ENCODE measurements at places on chromosomes 7 and 10.
A peak's percentile ranks its signal among the peaks of the same experiment; 100 is the strongest.

GRCh38 chr10:6592080-6592479, 12.0 kb upstream of the PRKCQ start:
- DNase-seq, result no peak

DNA sequence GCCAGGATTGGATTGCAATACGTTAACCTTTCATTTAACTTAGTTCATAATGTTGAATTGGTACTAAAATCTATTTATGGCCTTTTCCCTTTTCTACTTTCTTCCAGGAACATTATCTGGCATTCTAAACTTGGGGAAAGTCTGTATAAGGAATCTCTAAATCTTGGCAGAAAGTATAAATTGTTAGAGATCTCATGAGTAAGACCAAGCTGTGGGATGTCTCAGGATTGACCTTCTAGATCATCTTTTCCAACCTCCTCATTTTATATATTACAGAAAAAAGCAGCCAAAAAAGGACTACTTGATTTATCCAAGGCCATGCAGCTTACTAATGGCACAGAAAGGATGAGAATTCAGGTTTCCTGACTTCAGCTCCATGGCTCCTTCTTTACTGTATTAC, 598.3 kb downstream of the INHBA start:
- DNase-seq, result no peak

GRCh38 chr7:126302639-126303038, 950.1 kb downstream of the GRM8 start:
- no peak for DNase-seq

DNA sequence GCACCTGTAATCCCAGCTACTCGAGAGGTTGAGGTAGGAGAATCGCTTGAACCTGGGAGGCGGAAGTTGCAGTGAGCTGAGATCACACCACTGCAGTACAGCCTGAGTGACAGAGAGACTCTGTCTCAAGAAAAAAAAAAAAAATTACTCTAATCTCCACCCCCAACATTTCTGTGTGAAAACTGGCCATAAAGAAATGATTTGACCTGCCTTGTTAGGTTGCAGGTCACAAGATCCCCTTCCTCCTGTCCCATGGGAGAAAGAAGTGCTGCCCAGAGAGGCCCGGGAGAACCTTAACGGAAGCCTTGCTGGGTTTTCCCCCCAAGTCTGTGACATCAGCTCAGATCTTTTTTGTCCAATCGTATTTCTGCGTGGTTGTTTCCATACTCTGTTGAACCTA, 8.7 kb upstream of the CALHM1 start:
- no peak for DNase-seq

GRCh38 chr10:110312206-110312605, 7.5 kb upstream of the SMNDC1 start:
- DNase-seq, result no peak

DNA sequence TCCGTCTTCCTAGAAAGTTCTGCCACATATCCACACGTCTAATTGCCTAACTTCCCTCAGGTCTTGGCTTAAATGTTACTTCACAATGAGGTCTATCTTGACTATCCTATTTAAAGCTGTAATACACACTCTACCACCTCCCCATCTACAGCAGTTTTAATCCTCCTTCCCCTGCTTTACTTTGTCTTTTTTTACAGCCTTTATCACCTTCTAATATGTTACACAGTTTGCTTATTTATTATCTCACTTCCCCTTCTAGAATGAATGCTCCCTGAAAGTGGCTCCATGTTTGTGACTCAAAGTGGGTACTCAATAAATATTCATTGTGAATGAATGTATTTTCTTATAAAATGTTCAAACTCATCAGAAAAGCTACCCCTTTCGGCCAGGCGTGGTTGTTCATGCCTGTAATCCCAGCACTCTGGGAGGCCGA, 13.6 kb upstream of the MICU1 start:
- no peak for DNase-seq

DNA sequence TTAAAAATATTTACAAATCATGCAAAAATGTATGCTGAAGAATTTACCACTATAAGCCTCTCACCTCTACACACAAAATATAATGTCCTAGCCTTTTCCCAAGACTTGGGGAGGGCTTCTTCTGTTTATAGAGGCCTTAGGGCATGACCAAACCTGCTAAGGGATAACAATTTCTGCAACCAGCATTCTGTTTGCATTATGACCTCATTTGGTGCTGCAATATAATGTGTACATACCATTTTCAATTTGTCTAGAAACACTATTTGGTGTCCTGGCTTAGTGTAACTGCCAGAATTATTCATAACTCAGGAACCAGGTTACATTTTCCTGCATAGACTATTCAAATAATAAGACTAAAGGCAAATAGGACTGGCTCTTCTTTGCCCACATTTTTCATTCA, 446.6 kb upstream of the SORCS1 start:
- no peak for DNase-seq

DNA sequence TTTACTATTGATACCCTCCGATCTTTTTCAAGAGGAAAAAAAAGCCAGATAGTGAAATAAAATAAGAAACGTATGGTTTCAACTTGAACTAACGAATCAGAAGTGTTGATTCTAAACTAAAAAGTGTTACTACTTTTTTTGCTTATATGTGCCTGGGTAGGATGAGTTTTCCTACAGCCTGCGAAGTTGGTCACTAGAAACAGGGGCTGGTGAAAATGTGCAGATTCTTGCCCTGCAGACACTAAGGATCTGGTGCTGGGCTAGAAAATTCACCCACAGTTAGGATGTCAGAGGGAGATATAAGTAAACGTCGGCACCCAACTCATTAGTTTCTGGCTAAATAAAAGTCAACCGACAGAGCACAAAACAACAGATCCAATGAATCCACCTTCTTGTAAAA, 298.7 kb upstream of the NFE2L3 start:
- DNase-seq, result no peak

DNA sequence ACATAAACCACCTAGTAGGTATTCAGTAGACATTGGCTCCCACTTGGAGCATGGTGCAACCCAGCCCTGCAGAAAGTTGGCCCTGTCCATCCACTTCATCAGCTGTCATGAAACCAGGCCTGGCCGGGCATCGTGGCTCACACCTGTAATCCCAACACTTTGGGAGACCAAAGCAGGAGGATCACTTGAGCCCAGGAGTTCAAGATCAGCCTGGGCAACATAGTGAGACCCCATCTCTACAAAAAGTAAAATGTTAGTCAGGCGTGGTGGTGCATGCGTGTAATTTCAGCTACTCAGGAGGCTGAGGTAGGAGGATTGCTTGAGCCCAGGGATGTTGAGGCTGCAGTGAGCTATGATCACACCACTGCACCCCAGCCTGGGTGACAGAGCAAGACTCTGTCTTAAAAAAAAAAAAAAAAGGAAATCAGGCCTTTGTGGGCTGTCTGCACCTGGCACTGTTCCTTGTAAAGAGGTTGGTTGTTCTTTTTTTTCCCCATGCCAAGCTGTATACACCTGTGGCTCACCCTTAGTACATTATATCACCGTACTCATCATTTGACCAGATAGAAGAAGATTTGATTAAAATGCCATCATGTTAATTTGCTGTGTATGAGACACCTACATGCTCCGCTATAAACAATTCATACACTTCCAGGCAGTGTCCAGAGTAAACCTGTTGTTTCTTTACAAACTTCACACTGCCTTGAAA, 45.4 kb upstream of the GRID1 start:
- no peak for DNase-seq

GRCh38 chr10:28728366-28728765, 51.0 kb downstream of the BAMBI start:
- DNase-seq, result no peak

GRCh38 chr7:100080907-100081534, 502 bp downstream of the ZNF3 start:
- no peak for DNase-seq

DNA sequence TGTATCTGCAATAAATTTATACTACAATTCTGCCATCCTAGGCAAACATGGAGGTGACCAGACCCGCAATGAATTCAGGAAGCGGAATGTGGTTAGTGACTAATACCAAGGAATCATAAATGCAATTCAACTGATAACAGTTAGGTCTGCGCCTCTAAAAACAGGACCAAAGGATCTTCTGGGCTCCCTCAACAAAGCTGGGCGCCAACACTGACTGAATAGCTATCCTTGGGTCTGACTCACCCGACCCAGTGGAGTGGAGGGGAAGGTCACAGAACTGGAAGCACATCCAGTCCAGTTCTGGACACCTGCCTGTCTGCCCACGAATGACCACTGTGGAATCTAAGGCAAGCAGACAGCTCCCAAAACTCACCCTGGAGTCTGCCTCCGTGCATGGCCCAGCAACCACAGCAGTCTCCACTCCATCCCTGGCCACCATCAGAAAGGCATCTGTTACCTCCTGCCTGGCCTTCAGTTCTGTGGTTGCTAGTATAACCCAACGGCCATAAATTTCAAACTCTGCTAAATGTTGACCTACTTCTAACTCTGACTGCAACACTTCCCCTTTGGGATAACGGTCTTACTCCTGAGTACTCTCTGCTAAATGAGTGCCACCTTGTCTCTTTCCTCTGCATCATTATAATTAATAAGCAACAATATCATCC, 43.0 kb upstream of the DLX6 start:
- no peak for DNase-seq

DNA sequence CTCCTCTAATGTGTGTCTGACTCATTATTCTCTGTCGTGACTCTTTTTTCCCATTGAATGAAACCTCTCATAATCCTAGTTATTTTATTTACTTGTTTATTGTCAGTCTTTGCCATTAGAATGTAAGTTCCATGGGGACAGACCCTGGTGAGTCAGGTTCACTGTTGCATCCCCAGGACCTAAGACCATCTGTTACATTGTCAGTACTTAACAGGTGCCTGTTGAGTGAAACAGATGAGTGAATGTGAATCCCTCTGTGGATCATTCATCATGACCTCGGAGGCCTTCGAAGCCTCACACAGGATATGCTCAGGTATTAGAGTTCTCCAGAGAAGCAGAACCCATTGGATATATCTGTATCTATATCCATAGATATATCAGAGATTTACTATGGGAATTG, 120.1 kb downstream of the PFKFB3 start:
- no peak for DNase-seq

DNA sequence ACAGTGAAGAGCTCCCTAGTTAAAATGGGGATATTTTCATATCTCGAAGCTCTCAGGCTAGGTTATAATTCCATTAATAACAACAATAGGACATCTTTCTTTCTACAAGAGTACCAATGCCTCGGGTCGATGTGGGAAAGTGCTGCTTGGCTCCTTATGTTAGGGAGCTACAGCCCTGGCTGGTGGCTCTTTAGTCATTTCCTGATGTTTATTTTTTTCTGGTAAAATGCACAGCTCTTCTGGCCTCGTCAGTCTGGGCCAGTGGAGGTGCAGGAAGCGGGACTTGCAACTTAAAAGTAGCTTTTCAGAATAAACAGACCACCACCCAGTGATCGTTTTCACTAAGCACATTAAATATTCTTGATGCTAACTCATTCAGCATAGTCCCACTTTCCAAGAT, 58.3 kb downstream of the MKX start:
- no peak for DNase-seq

GRCh38 chr7:75010036-75010435, 45.5 kb downstream of the CASTOR2 start:
- DNase-seq, result no peak

- no peak for DNase-seq
Observed at GRCh38 chr10:60535427-60535826, 145.8 kb upstream of the ANK3 start.

- no peak for DNase-seq
Observed at GRCh38 chr7:14487701-14488395, 414.7 kb downstream of the DGKB start.

- DNase-seq, result no peak
Observed at GRCh38 chr7:148702876-148703670, 4.4 kb downstream of the CUL1 start.

GRCh38 chr7:155804897-155805825, 7.1 kb downstream of the SHH start:
- peak; percentile 43 for DNase-seq

- peak; percentile 75 for DNase-seq
Observed at GRCh38 chr7:26078437-26079336, 73.3 kb upstream of the NFE2L3 start.

- no peak for DNase-seq
Observed at GRCh38 chr10:102669206-102670064, 25.2 kb downstream of the TRIM8 start.

Measured in stimulated activated CD4-positive, alpha-beta T cell treated with anti-CD3 and anti-CD28 coated beads, Interleukin-12 subunit alpha, Interleukin-12 subunit beta, amount 100 ng/mL, for 48 hours (primary cell).